Panc1 (cell line): ENCODE measurements at places on chromosomes 5 and 9.

GRCh38 chr9:110444911-110445310 is 107.2 kb upstream of the TXNDC8 start:
- DNase-seq: no peak

GRCh38 chr9:131046581-131047202 is 37.7 kb downstream of the LAMC3 start:
- DNase-seq: no peak

DNA sequence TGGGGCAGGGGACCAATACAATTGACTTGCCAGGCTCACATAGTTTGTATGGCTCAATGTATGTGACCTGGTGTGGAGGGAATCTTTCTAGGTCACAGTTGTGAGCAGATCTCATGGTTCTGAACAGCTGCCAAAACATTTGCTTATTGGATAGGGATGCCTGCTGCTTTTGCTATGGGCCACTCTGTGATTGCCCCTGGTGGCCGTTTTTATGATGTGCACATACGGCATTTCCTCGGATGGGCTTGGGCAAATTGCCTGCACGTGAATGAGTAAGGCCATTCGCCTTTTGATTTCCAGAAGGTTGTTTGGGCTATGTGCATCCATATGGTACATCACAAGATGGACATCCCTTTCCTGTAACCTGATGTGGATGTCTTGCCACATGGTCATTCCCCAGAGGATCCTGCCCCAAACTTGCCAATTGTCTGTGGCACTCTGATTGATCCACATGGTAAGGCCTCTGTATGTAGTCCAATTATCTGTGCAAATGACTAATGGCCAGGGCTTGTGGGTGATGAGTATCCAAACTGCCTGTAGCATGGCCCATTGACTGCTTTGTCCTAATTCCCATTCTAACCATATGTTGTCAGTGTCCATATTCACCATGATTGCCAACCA is 10.7 kb upstream of the SLC22A4 start:
- DNase-seq: no peak

- no peak for DNase-seq
Observed at GRCh38 chr9:38066914-38067858, 1.8 kb downstream of the SHB start.

- no peak for DNase-seq
Observed at GRCh38 chr5:101284736-101285375, 381.8 kb upstream of the ST8SIA4 start.

DNA sequence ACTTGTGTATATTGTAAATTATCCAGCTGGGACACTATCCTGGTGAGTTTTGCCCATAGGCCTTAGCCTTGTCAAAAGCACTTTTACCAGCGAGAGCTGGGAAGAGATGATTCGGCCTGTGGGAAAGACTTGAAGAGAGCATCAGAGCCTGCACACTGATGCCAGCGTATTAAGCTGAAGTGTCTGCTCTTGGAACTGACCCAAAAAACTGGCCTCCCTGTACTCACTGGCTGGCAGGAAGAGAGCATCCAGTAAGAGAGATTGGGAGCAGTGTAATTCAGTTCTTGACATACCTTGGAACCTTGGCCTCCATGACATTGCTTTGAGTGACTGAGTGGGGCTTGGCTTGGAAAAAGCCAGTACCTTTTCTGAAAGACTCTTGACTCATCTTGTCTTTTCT is 73.7 kb downstream of the ZNF462 start:
- DNase-seq: no peak
